ENCODE measurements at places on chromosomes 5 and 9. TPM values are rescaled to one million over a fixed set of nuclear protein-coding genes. Genes with fewer than 3 reads are reported as not detected.

UNC13B gene
- 29.6 TPM for total RNA-seq

PCDHGB4 gene
- 5.4 TPM for total RNA-seq

- no peak for ATAC-seq
Observed at GRCh38 chr5:133698646-133699526, 86.5 kb upstream of the FSTL4 start.

DNA sequence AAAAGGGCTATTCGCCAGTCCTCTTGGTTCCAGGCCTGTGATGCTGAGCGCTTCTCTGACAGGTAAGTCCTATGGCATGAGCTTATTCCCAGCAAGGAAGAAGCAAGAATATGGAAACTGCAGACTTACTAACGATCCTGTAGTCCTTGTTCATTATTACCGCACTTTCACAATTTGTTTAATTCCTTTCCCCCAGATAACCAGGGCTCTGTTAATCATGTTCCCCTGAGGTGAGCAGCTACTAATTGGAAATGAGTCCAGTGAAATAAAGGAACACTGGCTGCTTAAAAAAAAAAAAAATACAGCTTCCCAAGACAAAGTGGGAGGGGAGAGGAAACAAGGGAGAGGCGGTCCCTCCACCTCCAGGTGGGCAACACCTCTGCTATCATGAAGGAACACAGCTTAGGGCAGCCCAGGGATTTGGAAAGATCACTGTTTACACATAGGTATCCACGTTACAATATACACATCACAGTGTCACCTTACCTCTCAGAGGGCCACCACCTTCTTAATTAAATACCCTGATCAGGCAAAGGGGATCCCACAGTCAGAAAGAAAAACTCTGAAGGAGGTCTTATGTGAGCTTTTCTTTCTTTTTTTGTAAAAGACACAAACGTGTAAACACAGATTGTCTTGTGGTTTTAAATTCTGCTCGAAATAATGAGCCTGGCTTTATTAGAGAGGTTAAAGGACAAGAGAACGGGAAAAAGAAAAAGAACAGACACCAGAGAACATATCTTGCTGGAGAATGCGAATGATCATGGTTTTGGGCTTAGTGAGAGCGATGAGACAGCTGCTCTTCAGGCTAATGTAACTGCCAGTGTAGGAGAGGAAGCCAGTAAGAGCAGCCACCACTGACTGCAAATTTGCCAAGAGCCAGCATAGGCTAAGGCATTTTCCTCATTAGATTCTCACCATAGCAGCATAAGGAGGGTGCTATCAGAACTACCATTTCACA is 258.6 kb downstream of the CRB2 start:
- ATAC-seq, result no peak

DNA sequence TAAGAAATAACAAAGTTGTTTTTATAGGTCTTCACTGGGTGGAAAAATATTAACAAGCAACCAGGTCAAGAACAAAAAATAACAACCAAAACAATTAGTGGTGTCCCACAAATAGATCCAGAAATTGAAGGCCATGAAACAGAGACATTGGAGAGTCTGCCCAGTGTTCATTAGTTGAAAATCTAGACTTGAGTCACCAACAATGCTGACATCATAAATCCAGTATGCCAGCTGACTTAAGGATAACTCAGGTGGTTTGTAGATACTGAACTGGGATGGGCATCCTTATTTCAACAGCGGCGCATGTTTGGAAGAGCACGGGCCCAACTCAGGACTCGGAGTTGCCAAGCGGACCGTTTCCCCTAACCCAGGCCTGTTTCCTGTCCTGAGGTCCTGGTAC is 80.7 kb upstream of the TNFAIP8 start:
- ATAC-seq, result no peak

GRCh38 chr5:121189342-121190305 is 662.1 kb upstream of the FTMT start:
- ATAC-seq, result no peak

- ATAC-seq, result no peak
Observed at GRCh38 chr9:14348373-14349145, 34.6 kb upstream of the NFIB start.

All from gastroesophageal sphincter (tissue), 4 donors.